Right renal cortex interstitium (tissue), 3 donors: ENCODE measurements at places on chromosomes 1 and 21.

DNA sequence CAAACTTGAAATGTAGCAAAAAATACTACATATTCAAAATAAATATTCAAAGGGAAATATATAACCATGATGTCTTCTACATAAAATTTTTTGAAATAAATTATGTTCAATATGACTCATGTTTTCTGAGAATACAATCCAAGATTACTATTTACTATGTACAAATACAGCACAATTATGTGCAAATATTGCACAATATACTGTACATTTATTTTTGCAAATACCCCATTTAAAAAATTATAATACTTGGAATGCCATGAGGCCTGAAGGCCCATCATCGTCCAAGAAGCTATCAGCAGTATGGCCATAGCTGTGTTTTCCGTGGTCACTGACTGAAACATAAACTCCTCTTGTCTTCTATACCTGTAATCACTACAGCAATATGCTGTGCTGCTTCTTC, 12.3 kb downstream of the CCDC181 start:
- DNase-seq: no peak

DNA sequence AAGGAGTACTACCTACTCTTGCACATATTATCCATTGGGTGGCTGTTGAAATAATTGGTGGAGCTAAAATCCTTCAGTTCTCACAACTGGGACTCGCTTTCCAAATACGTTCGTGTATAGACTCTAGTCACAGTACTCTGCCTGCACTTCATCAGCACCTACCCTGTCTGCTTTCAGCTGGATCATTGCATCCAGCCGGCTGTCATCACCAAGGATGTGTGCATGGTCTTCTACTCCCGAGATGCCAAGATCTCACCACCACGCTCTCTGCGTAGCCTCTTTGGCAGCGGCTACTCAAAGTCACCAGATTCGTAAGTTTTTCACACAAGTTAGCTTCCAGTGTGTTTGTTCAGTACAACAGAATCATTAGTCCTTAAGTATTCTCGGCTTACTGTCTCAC, 37.3 kb upstream of the PGD start:
- DNase-seq: no peak

GRCh38 chr1:64960731-64961130, 5.6 kb downstream of the JAK1 start:
- DNase-seq: no peak

DNA sequence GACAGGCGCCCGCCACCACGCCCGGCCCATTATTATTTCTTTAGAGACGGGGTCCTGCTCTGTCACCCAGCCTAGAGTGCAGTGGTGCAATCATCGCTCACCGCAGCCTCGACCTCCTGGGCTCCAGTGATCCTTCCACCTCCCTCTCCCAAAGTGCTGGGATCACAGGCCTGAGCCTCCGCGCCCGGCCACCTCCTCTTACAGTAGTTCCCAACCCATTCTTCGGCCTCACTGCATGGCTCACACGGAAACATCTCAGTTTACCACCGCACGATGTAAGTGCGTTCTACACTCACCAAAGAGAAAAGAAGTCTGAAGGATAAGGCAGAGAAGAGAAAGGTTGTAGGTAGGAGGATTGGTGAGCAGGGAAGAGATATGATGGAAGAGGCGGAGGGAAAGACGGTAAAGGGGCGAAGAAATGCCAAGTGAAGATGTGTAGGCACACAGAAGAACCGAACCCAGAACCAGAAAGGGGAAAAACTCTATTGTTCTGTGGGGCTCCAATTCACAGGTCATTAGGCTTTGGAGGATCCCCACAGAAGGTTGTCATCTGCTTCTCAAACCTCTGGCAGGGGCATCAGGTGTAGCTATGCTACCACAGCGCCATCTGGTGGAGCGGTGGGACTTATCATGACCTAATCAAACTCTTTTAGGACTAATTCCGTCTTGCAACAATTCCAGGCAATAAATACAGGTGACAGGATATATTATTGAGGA, 504.2 kb downstream of the SMYD3 start:
- DNase-seq: peak; percentile 69

DNA sequence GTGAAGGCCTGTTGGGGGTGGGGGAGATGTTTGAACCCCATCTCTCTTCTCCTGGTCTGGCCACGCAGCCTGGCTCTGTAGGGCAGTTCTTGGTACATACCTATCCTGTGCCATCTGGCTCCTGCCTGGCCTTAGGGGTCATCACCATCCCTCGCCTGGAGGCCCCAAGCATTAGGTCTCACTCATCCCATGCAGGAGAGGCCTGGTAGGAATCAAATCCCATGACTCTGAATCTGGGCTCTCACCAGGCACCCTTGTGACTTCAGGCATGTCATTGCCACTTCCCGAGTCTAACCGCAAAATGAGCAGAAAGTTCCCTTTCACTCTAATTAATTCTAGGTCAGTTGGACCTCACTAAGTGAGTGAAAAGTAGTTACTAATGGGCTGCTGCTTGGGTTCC, 37.2 kb downstream of the ETNK2 start:
- no peak for DNase-seq

DNA sequence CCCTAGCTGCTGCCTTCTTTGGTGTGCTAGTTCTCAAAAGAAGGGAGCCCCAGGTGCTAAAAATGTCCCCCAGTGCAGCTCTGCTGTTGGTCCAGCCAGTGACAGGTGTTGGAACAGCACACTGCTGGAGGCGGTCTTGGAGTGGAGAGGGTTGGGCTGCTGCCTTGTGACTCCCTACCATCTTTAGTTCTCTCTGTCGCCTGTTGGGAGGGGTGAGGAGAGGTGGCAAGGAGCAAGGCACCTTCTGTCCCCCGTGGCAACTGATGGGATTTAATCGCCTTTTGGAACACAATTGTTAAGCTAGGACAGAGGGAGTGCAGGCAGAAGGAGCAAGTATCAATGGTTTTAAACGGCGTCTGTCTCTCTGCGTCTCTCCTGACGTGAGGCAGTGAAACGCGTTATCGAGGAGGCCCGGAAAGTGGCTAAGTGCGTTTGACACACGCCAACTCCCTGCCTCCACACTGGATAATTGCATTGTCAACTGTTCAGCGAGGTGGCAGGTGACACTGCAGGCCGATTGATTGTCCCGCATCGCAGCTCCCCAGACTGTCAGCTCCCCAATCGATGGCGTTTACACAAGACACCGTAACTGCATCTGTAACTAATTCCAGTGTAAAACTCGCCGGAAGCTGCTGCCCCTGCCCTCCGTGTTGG, 34.0 kb downstream of the TMEM53 start:
- DNase-seq: no peak

DNA sequence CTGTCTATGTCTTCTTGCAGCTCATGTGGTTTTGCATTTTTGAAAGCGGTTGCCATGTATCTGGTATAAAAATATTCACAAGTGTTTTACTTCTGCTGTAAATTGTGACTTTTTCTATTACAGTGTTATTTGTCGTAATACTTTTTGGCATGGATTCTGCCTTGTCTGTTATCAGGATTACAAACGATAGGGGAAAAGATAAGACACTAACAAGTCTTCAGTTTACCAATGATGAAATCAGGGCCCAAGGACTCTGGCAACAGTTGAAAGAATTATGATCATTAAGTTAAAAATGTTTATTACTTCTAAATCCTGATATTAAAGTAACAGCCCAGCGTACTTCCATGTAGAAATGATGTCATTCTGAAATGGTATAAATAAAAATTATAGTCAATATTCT, 298.8 kb downstream of the KIF26B start:
- DNase-seq: no peak

DNA sequence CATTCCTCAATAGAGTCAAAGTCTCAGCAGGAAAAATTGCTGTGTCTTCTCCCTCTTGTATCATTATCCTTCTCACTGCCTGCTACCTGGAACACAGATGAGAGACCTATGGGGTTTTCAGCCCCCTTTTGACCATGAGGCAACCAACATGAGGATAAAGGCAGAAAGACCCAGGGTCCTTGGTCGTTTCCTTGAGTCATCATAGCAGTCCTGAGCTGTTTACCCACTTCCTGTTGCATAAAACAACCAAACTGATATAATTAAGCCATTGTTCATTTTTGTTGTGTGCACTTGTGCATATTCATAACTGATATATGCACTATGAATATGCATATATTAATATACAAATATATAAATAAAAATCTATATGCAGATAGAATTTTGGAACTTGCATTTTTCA, 188.3 kb upstream of the MAP1LC3C start:
- DNase-seq: no peak

GRCh38 chr21:43727519-43728153, 8.7 kb downstream of the PDXK start:
- no peak for DNase-seq

DNA sequence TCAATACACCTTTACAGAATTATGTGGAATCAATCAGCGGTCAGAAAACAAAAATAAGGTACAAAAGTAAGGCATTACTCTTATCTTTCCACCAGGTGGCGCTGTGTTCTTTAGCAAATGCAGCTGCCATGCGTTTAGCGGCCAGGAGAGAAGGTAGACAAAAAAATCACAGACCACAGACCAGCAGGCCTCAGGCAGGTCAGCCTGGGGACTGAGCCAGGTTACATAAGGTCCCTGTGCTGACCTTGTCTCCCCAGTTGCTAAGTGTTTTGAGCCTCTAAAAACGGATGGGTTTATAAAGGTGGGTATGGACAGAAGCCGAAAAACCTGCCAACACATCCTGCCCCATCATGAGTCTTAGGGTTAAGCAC, 2.8 kb downstream of the RGS16 start:
- DNase-seq: no peak

- no peak for DNase-seq
Measured at GRCh38 chr1:246617768-246618167, 51.5 kb downstream of the CNST start.

DNA sequence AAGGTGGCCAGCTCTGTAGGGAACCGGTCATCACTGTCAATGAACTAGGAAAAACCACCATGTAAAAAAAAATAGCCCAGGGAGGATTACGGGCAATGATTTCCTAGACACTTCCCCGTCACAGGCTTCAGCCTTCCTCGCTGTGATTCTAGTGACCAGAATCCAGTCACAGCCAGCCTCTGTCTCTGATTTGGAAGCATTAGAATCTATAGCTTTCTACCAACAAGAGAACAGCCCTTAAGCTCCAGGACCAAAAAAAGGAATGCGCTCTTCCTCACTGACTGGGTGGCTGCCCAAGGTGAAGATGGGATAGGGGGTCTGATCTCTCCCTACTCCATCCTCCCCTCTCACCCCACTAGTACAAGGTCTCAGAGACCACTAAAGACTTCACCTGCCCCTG, 67.2 kb downstream of the TEX35 start:
- DNase-seq: no peak

- no peak for DNase-seq
Measured at GRCh38 chr1:33191731-33192275, 10.0 kb upstream of the TRIM62 start.

DNA sequence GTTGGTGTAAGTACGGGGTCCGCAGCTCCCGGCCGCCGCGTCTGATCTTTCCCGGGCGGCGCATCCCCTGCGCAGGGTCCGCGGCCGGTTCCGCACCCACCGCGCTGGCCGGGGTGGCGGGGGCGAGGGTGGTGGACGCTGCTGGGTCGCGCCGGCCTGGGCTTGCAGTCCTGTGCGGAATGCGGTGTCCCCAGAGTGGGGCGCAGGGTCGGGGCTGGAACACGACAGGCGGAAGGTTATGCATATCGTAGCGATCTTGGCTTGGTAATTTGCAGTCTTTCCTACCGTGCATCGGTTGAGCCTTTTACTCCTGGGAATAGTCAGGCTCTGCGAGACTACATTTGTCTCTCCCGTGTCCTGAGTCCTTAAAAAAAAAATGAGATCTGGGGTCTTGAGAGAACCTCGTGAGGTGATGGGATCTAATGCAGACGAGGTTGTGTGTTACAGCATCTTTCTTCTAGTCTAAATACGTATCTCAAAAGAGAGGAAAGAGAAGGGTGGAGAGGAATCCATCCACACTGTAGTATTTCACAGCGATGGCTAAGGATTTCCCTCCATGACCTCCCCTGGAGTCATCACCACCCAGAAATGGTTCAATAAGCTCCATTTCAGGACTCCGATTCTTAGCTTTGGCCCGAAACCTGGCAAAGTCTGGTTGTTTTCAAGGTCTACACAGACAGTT, 572 bp downstream of the ATP1B1 start:
- no peak for DNase-seq

DNA sequence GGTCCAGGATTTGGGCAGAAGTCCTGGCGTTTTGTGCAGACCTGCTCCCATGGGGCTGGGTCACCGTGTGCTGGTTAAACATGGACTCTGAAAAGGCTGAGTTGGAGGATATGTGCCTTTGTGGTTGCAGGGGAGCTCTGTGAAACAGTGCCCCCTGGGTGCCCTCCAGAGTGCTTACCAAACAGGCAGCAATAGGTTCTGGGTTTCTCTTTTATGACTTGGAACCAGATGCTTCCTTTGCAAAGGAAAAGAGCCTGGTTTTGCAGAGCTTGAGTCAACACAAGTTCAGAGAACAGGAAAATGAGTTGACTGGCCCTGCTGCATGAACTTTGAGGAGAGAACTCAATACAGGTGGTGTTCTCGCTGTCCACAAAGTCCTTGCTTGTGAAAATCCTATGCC, 288.9 kb downstream of the TM2D1 start:
- DNase-seq: no peak

GRCh38 chr1:19462781-19463503, 22.4 kb downstream of the CAPZB start:
- DNase-seq: no peak

GRCh38 chr1:165224504-165224903, 132.0 kb downstream of the LMX1A start:
- DNase-seq: no peak

GRCh38 chr1:61741711-61742619, at the start of gene PATJ:
Gene PATJ (plus strand): TSS chr1:61742480. CDS start chr1:61762893, 20,413 bp downstream.
- no peak for DNase-seq

DNA sequence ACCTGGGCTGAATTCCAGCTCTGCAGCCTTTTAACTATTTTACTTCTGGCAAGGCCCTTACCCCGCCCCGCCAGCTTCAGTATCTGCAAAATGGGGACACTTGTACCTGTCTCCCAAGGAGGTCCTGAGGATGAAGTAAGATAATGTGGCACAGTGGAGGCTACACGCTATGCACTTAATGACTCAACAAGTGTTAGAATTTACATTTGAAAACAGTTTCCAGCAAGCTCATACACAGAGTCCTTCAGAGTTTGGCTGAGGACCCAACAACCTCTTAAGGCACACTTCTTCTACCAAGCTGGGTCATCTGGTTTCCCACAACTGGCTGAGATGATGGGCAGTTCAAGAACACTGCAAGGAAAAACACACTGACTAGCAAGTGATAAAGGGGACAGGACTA, 30.2 kb upstream of the SLC22A15 start:
- DNase-seq: no peak

DNA sequence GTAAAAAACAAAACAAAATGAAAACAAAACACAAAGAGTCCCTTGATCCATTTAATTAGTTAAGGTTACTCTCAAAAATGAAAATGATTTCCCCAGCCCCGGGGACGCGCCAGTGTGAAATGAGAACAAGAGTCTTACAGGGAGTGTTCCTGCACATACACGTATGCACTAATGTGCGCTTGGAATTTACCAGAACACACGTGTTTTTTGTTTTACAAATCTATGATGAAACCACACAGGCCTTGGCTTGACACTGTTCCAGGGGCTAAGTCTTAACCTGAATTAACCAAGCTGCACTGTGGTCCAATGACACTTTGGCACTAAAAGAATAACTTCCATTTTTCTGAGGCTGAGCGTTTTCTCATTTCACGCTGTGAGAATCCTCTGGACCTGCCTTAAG, 63.7 kb downstream of the SLC45A1 start:
- DNase-seq: no peak
